Posterior cingulate gyrus (tissue), 11 donors: ENCODE measurements at places on chromosomes 12 and 14.
A peak's percentile ranks its signal among the peaks of the same experiment; 100 is the strongest.

GRCh38 chr14:32364941-32365340 is 35.8 kb downstream of the AKAP6 start:
- DNase-seq, result no peak

GRCh38 chr12:114692186-114693058 is 8.4 kb upstream of the TBX3 start:
- DNase-seq, result no peak

- peak; percentile 87 for DNase-seq
Measured at GRCh38 chr12:57755454-57756372, 810 bp downstream of the MARCHF9 start.

- DNase-seq, result no peak
Measured at GRCh38 chr12:88420457-88420856, 159.8 kb downstream of the KITLG start.

- no peak for DNase-seq
Measured at GRCh38 chr12:102961466-102961855, 4.0 kb downstream of the ASCL1 start.

DNA sequence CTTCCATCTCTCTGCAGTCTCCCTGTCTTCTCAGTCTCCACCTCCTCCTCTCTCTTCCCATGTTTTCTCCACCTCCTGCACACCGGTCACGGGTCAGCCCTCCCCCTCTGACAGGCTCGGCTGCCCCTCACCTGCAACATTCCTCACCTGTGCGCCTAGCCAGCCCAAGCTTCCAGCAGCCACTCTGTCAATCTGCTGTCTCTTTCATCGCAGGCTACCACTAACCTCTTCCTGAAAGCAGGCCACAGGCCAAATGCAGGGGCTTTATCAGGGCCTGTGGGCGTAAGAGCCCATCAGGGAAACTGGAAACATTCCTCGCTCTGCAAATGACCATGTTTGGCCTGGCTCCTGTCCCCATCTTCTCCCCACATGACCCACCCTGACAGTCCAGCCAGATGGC is 34.5 kb downstream of the CMKLR1 start:
- DNase-seq, result no peak

DNA sequence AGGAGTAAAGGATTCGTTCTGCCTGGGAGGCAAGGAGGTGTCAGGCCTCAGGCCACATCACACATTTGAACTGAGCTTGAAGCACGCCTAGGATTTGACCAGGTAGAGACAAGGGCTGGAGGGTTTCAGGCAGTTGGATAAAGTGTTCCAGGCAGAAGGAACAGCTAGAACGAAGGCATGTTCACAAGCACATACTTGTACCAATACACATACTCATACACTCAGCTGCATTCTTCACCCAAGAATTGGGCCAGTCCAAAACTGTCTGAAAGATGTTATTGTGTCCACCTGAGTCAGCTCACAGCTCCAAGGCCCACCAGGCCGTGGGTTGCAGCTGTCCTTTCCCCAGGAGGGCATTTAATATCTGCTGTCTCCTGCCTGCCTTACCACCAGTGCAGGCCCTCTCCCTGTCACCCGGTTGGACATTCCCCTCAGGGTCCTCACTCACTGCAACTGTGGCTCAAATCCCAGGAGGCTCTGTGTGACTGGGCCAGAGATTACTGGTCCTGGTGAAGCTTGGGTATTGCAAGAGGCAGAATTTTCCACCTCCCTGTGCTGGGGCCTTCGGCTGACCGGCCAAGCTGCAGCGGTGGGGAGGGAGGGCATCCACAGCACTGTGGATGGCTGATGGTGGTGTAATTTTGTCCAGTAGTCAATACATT is 12.8 kb upstream of the AQP2 start:
- DNase-seq, result no peak

GRCh38 chr14:52318062-52318461 is 4.0 kb downstream of the PTGER2 start:
- DNase-seq, result no peak

DNA sequence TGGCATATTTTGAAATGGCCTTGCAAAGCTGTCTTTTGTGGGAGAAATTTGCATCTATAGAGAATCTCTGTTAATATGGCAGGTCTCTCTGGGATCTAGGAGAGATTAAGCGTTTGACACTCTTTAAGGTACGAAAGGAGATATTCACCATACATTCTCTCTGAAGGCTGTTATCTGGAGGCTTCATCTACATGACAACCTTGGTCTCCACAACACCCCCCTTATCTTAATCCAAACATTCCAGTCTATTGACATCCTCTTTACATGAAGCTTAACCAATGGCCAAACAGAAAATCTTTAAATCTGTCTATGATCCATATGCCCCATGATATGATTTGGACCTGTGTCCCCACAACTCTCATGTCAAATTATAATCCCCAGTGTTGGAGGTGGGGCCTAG is 137.4 kb downstream of the DERA start:
- DNase-seq, result no peak

- peak; percentile 47 for DNase-seq
Measured at GRCh38 chr12:14058717-14059116, 77.3 kb upstream of the GRIN2B start.

DNA sequence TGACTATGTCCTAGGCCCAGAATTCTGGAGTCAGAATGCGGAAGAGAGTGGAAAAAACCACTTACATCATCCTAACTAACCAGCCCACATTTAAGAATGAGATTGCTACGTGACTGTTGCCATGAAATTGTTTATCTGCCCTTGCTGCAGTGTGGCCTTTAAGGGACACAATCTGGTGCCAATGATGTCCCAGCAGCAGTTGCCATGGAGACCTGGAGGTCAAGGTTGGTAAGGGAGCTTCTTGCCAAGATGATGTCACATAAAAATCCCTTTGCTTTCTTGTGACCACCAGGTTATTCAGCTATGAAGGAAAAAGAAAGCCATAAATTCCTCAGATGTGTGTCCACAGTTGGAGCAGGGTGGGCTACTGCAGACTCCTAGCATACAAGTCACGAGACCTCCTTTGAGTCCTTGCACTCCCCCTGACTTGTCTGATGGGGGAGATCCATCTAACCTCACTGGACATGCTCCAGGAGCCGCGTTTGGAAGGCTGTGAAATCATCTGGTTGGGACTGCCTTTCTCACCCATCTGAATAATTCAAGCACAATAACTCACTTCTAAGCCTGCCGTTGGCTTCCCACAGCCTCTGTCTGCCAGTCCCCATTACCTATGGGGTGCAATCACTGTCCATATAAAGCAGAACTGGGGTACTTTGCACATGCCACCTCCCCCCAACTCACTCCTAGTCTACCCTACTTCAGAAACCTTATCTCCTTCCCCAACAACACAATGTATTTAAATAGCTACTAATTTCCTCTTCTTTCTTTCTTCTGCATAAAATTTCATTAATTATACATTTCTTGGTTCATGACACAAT is 165.6 kb downstream of the ZFP36L1 start:
- DNase-seq, result no peak

DNA sequence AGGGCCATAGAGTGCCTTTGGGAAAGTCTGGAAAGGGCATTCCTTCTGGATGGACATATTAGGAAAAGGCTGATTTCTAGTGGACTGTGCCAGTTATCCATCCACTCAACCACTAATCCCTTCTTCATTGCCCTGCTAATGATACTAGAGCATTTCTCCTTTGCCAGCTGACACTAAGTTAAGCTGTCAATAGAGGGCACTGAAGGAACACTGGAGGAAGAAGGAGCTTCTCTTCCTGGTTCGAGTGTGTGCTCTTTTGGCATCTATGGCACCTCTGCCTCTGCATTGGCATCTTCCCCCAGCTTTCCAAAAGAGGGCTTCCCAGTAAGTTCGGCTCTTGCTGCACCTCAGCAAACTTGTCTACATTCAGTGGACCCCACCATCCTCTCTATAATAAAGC is 165.4 kb downstream of the DERA start:
- no peak for DNase-seq

GRCh38 chr14:100605230-100605629 is 18.0 kb upstream of the BEGAIN start:
- no peak for DNase-seq

GRCh38 chr14:98077176-98077575 is 1194.8 kb downstream of the BCL11B start:
- DNase-seq, result no peak

DNA sequence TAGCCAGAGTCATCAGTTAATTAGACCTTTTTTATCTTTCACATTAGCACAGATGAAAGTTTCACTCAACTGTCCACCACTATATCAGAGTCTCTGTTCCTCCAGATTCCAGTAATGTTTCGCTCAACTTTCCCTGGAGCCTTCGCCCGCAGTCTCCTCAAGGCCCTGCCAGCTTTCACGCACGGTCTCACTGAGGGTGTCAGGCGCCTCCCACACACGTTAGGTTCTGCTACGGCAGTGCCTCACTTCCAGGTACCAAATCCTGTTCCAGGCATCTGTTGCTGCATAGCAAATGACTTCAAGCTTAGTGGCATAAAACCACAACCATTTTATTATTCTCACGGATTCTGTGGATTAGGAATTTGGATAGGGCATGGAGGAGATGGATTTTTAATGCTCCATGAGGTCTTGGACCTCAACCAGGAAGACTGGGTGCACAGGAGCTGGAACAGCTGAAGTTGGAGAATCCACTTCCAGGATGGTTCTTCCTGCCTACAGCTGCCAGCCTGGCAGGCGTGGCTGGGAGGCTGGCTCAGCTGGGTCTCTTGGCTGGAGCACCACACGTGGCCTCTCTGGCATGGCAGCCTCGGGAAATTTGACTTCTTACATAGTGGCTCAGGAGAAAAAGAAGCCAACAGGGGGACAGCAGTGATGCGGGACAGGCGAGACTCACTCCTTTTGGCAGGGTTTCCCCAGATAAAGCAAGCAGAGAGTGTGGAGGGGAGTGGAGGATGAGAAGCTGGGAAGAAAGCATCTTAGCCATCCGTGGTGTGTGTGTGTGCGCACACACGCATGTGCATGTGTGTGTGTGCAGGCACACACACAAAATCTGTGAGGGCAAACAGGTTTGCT is 21.3 kb upstream of the BCDIN3D start:
- peak; percentile 78 for DNase-seq

- DNase-seq, result no peak
Measured at GRCh38 chr12:79648881-79649280, 41.9 kb downstream of the PAWR start.

- peak; percentile 59 for DNase-seq
Measured at GRCh38 chr12:132162508-132163031, 18.3 kb downstream of the NOC4L start.

- no peak for DNase-seq
Measured at GRCh38 chr12:115387467-115387901, 703.5 kb upstream of the TBX3 start.

- no peak for DNase-seq
Measured at GRCh38 chr14:38021861-38022260, 185.8 kb upstream of the SSTR1 start.

GRCh38 chr12:93315907-93316622 is 61.7 kb upstream of the NUDT4 start:
- no peak for DNase-seq

GRCh38 chr12:113846883-113847755 is 119.0 kb downstream of the RBM19 start:
- DNase-seq, result peak; percentile 46

GRCh38 chr14:96112032-96112431 is 72.9 kb downstream of the C14orf132 start:
- DNase-seq, result no peak

GRCh38 chr14:21248739-21249411 is 20.4 kb downstream of the HNRNPC start:
- DNase-seq, result no peak

DNA sequence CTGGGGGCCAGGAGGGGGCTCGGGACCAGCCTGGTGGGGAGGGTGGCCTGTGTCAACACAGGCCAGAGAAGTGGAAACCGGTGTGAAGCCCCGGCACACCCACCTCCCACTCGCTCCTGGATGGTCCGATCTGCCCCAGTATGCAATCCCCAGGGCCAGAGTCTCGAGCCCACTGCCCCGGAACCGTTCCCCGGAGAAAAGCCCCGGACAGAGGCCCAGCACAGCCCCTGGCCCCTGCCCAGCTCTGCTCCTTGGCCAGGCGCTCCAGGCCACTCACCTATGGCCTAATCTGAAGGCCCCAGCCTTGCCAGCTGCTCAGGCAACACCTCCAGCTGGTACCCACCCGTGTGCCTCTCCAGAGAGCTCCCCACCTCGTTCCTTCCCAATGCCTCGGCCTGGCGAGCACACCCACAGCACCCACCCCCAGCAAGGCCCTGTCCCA is 17.7 kb downstream of the AKT1 start:
- no peak for DNase-seq

DNA sequence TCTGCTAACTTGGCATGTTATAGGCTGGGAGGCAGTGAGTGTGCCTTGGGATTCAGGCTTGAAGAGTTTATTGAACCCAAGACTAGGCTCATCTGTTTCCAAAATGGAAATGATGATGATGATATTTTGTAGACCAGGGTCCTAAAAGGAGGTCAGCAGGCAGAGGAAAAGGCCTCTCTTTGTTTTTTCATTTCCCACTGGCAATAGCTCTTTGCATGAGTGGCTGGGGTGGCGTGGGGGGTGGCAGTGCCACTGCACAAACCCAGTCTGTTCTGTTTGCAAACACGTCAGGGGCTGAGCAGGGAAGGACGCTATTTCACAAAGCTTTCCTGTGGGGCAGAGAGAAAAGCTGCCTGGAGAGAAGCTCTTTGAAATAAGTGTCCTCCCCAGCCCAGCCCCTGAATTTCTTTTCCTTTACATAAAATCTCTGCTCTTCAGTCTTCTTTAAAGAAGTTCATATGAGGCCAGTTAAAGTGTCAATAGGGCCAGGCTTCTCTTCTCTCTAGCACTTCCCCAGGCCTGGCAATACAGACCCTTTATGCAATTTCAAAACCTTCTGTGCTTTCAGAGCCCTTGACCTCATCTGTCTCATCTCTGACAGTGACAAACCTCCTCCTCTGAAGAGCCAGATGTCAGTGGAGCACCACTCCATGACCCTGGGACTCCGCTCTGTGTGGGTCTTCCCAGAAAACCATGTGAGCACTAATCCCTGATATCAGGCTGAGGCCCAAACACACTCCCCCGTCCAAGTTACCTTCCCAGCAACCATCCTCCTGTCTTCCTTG is 72.8 kb downstream of the ZNF664 start:
- no peak for DNase-seq

- DNase-seq, result no peak
Measured at GRCh38 chr14:38134416-38135030, 73.2 kb upstream of the SSTR1 start.

DNA sequence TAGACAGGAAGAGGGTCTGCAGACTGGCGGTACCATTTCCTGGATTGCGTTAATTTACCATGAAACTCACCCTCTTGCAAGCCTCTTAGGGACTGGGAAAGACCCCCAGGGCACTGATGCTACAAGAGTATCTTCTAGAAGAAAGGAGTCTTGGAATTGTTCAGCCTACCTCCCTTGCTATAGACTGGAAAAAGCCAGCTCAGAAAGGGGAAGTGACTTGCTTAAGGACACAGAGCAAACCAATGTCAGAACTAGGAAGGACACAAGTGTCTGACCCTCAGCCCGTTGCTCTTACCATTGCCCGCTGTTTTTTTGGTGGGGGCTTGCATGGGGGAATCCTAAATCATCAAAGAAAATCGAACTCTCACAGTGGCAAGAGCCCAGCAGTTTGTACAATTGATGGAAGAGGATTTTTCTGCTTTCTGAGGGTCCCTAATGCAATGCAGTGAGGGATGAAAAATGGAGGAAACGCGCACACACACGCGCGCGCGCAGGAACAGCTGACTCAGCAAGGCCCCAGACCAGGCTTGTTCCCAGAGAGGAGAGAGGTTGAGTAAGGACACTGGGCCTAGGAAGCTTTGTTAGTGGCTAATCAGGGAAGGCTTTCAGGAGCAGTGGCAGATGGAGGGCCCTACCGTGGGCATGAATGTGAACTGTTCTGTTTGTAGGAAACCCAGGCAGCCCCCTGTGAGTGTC is 50.9 kb downstream of the RIN3 start:
- no peak for DNase-seq

GRCh38 chr12:25906651-25907340 is 51.7 kb upstream of the RASSF8 start:
- DNase-seq, result no peak

GRCh38 chr12:76242813-76243550 is 105.2 kb downstream of the BBS10 start:
- DNase-seq, result no peak
